ENCODE measurements at places on chromosomes 11 and 22.

DNA sequence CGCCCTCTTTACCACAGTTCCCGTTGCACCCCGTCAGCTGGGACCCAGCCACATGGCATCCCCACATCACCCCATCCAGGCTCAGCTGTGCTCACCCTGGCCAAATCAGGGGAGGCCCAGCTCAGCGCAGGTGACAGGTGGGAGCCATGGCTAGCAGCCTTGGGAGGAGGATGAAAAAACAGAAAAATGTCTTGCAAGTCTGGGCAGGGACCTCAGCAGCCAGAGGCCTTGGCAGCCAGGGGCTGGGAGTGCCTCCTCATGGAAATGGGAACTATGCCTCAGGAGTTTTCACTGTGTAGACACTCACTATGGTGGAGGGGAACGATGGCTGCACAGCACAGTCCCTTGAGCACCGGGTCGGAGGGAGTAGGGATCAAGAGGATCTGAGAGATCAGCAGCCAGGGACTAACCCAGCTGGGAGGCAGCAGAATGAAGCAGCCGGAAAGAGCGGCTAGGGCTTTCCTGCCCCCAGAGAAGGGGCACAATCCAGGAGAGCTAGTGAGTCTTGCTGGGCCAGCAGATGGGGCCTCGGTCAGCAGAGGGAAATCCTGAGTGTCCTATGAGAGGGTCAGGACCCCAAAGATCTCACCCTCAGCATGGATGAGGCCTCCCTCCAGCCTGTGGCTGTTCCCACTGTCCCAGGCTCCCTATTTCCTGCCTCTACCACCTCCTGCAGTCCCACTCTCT lies 6.2 kb upstream of the FTH1 start:
- no peak for DNase-seq

DNA sequence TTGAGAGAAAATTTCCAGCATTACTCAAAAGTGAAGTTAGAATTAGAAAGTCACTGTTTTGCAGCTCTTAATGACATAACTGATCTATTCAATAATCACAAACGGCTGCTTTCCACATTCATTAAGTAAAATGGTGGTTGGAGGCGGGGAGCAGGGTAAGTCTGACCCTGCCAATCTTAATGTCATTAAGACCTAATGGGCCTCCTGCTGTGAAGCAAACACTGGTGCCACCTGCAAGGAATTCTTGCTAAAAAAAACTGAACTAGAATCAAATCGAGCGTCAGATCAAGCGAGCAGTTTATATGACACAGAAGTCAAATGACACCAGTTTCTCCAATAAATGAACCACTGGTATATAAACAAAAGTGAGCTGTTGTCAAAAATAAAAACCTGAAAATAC lies 351.5 kb downstream of the BRD1 start:
- no peak for DNase-seq

- no peak for DNase-seq
Observed at GRCh38 chr11:67347964-67348749, 5.2 kb downstream of the POLD4 start.

DNA sequence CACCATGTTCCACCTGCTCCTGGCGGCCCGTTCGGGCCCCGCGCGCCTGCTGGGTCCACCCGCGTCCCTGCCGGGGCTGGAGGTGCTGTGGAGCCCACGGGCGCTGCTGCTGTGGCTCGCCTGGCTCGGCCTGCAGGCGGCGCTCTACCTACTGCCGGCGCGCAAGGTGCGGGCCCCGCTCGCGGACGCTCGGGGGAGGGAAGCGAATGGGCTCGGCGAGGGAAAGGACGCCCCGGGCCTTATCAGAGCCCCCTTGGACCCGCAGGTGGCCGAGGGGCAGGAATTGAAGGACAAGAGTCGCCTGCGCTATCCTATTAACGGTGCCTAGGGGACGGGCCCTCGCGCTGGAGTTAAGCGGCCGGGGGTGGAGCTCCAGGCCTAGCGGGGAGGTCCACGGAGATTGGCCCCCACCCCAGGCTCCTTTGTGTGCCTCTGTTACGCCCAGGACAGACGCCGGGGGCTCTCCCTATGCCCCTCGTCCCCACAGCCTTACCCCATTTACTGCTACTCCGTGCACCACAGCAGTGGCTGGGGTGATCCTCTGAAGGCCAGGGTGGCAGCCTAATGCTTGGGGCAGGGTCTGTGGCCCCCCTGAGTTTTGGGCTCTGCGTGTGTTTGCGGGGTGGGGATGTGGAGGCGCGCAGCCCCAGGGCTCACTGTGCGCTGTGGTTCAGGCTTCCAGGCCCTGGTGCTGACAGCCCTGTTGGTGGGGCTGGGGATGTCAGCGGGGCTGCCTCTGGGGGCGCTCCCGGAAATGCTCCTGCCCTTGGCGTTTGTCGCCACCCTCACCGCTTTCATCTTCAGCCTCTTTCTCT lies 1.1 kb downstream of the TM7SF2 start:
- DNase-seq: peak; percentile 39

GRCh38 chr11:130063451-130063850 lies 6.2 kb upstream of the APLP2 start:
- no peak for DNase-seq

DNA sequence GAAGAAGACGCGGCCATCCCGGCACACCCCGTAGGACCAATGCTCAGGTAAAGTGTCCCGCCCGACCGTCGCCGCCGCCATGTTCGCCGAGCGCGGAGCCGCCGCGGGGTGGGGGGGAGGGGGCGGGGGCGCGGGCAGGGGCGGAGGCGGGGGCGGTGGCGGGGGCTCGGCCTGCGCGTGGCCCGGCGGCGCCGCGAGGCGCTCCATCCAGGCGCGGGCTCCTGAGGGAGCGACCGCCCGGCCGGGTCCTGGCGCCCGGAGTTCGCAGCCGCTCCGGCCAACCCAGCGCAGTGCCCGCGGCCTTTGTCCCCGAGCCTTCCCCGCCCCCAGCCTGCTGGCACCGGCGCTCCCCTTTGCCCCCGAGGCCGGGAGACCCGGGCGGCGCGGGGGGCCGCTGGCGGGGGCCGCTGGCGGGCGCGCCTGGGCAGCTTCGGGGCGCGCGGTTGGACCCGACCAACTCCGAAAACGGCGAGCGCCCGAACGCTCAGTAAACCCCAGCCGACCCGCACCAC lies at the start of gene PLEKHA7:
Gene PLEKHA7, minus strand, starts transcription at position 94 of the 512 bp plus-strand sequence. Its CDS starts 13 bp downstream, at position 81.
- no peak for DNase-seq

DNA sequence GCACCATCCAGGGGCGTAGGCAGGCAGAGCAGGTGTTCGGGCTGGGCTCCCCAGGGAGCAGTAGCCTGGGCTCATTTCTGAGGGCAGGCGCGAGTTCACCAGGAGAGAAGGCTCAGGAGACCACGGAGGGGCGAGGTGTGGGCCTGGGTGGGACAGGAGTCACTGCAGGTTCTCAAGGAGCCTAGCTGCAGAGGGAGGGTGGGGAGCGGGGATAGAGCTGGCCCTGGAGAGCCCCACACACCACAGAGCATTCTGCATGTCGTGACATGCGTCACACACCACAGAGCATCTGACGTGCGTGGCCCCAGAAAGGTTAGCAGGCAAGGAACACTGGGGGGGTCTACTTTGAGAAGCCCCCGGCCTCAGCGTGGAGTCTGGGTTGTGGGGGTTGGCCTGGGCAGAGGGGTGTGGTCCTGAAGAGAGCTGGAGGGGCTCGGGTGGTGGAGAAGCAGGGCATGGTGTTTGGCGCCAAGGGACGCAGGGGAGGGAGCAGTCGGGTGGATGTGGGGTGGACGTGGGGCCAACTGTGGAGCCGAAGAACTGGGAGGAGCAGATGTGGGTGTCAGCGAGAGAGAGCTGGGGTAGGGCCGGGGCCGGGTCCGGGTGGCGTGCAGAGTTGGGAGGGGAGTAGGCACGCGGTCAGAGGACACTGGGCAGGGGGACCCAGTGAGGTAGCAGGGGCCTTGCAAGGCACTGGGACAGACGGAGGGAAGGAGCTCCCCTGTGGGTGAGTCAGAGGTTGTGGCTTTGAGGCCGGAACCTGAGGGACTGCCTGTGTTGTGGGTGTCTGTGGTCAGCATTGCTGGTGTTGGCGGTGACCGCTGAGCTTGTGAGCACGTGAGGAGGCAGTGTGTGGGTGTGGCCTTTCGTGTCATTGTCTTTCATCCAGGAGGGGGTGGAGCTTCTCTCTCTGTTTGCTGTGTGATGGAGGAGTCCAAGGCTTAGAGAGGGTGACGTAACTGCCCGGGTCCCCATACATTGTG lies 25.5 kb downstream of the CTTN start:
- peak; percentile 14 for DNase-seq

- no peak for DNase-seq
Observed at GRCh38 chr11:64742087-64742888, 1.7 kb downstream of the RASGRP2 start.

DNA sequence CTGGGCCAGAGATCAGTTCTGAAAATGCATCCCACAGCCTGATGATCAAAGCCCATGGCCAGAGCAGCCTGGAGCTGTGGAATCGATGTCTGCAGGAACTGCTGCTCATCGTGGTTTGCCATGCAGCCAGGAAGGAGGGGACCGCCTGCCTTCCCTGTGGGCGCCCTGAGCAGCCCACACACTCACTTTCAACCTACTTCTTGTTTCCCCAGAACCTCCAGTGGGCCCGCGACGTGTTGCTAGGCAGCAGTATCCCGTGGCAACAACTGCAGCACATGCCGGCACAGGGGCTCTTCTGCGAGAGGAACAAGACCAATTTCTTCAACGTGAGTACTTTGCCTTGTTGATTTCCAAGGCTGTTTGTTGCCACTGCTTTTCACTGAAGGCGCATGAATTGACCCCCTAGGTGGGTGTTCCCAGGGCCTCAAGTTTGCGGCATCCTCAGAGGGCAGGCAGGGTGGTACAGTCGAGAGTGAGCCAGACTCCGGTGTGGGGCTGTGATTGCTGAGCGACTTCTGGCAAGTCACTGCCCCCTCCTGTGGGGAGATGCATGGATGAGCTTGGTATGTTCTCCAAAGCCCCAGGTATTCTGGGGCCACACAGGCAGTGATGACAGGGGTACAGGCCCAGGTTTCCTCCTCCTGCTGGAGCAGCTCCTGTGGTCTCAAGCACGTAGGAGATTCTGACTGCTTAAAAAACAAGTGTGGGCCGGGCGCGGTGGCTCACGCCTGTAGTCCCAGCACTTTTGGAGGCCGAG lies 47.0 kb upstream of the SUSD2 start:
- DNase-seq: no peak

- no peak for DNase-seq
Observed at GRCh38 chr11:119885861-119886567, 157.0 kb upstream of the NECTIN1 start.

GRCh38 chr11:88447281-88447680 lies 109.7 kb upstream of the CTSC start:
- DNase-seq: no peak

DNA sequence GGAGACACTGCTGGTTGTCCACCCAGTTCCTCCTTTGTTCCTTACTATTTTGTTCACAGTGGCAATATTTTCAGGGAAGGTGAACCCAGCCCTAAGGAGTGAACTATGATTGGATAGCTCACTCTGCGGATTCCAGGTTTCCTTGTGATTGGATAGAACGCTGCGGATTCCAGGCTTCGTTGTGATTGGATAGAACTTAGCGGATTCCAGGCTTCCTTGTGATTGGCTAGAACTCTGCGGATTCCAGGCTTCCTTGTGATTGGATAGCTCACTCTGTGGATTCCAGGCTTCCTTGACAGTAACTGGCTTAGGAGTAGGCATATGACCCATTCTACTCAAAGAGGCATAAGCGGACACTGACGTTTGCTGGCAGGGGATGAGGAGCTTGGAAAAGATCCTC lies 28.6 kb upstream of the ADA2 start:
- no peak for DNase-seq
